ENCODE measurements at places on chromosomes 5 and 9.

GRCh38 chr9:128421482-128421996 is 882 bp downstream of the CERCAM start:
- DNase-seq, result no peak

GRCh38 chr9:88947581-88948573 is 43.4 kb upstream of the S1PR3 start:
- DNase-seq, result no peak

DNA sequence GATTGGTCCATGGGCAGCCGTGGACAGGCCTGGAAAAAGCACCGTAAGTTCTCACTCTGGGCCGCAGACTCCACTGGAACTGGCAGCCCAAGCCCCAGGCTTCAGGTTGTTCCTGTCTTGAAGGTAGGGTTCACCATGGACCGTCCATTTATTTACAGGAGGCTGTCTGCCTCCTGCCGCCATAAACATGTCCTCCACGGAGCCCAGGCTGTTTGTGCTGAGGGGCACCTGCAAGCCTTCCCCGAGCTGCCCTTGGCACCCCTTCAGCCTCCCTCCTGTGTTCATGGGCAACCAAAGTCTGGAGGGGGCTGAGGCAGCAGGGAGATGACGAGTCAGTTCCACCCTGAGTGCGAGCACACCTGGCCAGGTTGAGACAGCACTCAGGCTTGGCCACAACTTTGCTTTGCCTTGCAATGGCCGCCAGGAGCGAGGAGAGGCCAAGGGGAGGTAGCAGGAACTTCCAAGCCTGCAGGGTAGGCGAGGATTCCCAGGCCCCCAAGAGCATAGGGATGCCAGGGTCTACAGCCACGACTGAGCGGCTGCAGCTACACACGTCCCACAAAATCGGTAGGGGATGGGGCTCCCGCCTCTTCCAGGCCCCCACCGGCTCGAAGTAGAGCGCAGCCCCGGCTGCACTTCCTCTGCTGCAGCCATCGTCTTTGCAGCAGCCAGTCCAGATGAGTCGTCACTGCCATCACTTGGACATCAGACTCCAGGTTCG is 1625.6 kb upstream of the ACO1 start:
- DNase-seq, result no peak

DNA sequence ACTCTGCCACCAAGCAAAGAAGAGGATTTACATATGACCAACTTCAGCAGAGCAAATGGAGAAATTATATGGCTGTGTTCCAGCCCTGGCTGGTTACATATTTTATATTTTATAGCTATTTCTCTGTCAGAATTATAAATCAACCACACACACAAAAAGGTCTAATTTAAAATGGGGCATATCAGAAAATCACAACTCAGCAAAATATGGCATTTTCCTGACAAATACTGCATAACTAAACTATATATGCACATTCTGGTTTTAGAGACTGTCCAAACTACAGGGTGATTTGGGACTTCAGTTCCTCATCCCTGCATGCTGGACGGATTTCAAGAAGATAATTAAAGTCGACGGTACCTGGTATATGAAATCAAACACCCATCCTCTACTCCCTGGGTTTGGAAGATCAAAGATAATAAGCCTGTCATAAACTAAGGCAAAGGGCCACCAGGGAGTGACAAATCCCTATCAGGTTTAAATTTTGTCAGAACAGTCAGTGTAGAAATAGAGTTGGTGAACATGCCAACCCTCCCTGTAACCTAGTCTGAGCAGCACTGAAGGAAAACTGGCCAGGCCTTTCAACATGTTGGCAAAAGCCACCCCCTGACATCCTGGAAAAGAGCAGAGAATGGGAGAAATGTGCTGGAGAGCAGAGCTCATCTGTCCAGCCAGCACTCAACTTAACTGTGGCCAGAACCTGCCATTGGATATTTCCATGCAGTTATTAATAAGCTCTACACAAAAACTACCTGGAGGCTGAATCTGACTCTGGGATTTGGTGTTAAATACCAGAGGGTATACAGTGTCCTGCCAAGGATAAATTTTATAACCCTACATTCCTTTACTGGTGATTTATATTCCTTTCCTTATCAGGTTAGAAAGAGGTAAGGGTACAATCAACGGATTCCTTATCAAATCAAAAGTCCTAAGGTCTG is 235.7 kb downstream of the ENC1 start:
- DNase-seq, result no peak

DNA sequence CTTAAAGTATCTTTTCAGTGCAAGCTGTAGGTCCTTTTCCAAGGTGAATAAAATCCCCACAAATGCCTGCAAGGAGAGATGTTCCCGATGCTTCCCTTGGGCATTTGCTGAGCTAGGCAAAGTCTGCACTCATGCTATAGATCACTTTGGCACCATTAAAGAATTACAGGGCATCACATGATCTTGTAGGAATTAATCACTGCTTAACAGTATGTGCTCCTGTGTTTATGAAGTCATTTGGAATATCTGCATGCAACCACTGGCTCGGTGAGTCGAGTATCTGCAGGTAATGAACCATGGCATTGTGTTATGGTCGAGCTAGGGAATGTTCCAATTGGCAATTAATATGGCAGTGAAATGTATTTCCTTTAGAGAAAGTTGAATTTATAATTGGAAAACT is 615.1 kb downstream of the TLE1 start:
- no peak for DNase-seq

- no peak for DNase-seq
Observed at GRCh38 chr5:33336891-33337636, 103.7 kb upstream of the TARS1 start.

DNA sequence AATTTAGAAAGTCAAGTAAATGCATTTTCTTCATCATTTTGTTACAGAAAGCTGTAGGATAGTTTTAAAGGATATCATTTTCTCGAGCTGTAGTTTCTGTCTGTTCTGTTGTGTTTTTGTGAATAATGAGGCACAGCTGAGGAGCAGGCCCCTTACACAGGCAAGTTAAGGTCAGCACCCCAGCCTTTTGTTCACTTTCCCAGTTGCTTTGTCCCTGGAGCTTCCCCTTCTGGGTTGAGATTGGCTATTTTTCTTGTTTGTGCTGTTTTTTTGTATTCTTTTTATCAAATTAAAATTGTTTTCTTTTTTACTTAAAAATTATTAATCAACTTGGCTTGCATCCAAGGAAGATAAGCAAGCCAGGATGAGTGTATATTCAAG is 213.8 kb upstream of the ACTBL2 start:
- DNase-seq, result no peak

All from WERI-Rb-1 (cell line).